Activated effector memory CD4-positive, alpha-beta T cell treated with Interleukin-2 at 50 U/mL for 16 hours (primary cell): ENCODE measurements at places on chromosomes 1 and 21.

DNA sequence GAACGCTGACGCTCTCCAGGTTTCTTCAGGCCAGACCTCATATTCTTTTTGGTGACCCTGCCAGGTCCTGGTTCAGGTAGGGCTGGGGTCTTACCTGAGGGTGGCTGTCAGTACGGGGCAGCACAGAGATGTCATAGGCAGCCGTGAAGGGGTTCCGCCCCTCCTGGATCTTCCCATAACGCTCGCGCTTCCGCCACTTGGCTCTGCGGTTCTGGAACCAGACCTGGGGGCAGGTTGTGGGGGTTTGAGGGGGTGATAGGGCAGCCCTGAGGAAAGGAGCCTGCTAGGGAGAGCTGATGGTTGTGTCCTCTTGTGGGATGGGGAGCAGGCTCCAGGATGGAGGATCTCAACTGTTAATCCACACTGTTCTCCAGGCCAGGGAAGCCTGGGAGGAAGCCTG is 9.1 kb downstream of the ALX3 start:
- DNase-seq, result no peak

- DNase-seq, result no peak
Measured at GRCh38 chr1:40592107-40592803, 60.8 kb downstream of the ZNF684 start.

DNA sequence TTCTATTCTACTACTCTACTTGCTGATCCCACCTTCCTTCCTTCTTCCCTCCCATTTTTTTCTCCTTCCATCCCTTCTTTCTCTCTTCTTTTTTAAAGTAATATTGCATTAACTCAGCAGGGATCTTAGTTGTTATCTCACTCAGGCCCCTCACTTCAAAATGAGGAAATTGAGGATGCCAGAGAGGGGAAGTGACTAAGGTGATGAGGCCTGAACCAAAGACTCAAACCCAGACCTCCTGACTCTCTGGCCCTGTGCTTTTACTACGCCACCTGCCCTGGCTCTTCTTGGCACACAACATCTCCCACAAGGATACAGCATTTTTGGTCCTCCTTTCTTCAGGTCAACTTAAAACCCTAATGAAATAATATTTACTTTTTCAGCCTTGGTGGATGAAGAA is 151.7 kb upstream of the ZNF648 start:
- no peak for DNase-seq

- no peak for DNase-seq
Measured at GRCh38 chr1:44720281-44720680, 10.7 kb downstream of the RNU5D-1 start.

DNA sequence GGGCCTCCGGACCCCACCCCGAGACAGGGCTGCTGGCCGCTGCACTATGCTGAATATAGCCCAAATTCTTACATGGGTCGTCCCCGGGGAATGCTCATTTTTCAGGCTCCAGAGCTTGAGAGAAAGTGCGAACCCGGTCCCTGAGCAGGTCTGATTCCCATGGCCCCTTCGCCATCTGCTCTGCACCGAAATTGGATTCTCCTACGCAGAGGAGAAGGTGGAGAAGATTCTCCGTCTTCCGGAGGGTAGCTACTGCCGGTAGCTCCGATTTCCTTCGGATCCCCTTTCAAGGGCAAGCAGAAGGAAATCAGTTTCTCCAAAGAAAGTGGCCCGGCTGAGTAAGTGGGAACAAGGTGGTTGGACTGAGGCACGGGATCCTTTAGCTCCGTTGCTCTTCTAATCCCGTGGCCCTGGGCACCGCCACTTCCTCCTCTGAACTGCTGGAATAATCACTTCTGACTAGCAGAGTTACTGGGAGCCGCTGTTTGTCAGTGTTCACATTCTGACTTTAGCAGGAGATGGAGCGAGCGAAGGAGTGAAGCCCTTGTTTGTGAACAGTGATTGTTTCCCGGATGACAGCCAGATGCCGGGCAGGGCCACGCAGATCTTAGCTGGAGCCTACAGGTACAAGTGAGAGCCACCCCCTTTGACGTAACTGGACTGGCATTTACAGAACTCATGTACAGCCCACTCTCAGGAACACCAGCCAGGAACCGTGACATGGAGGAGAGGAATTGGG is 1.1 kb upstream of the ZNF496 start:
- no peak for DNase-seq

GRCh38 chr21:32015461-32016139 is 142.8 kb downstream of the HUNK start:
- DNase-seq, result no peak

- no peak for DNase-seq
Measured at GRCh38 chr1:59487335-59488031, 190.6 kb downstream of the FGGY start.

DNA sequence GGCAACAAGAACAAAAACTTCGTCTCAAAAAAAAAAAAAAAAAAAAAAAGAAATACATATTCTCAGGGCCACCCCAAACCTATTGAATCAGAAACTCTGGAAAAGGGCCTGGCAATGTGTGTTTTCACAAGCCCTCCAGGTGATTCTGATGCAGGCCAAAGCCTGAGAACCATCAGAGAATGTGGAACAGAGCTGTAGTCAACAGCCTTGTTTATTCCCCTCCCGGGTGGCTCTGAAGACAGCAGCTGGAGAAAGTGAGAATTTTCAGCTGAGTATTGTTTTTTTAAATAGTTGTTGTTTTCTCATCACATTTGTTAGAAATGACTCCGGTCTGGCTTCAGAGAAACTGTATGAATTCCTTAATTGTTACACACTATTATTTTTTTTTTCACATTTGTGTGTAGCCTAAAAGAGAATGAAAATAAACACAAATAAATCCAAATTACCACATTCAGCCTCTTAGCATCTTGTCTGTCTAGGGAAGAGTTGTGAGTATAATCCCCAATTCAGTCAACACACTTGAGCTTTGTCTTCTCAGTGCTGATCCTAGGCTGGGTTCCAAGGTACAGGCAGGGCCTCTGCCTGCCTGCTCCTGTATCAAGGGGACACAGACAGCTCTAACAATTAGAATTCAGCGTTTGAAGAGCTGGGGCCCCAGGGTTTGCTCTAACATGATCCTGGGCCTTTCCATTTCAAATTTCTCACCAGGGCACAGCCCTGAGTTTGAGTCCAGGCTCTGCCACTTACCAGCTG is 6.6 kb upstream of the AZIN2 start:
- DNase-seq, result no peak

DNA sequence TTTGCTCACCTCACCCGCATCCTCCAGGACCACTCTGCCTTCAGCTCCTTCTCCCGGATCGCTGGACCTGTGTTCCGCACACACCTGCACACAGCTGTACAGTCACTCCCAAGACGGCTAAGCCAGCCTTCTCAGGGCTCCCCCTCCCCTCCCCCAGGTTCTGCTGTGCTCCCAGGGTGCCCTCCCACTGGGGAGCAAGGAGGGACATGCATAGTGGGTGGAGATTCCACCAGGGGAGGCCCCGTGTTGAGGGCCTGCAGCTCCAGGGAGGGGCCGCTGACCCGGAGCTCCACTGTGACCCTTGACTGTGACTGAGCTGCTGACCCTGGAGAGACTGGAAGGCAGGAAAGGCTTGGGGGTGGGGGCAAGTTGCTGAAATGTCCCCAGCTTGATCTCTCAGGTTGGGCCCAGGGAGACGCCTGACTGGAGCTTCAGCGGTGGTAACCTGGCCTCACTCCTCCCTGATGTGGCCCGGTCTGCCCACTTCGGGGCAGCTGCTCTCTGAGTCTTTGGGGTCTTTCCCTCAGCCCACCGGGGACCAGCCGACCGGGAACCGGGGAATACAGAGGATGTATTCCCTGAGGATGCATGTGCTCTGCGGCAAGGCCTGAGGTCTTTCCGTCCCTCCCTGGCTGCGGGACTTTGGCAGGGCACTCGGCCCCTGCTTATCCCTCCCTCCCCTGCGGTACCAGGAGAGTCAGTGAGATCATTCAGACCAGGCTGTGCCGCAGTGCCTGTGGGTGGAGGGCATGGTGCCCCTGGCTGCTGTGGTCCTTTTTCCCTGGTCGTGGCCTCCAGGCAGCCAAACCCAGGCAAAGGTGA is 28.6 kb upstream of the PLCH2 start:
- DNase-seq, result no peak

GRCh38 chr21:28938726-28939125 is 54.0 kb downstream of the LTN1 start:
- DNase-seq, result no peak

GRCh38 chr1:24695202-24695974 is 49.9 kb upstream of the CLIC4 start:
- peak; percentile 3 for DNase-seq

DNA sequence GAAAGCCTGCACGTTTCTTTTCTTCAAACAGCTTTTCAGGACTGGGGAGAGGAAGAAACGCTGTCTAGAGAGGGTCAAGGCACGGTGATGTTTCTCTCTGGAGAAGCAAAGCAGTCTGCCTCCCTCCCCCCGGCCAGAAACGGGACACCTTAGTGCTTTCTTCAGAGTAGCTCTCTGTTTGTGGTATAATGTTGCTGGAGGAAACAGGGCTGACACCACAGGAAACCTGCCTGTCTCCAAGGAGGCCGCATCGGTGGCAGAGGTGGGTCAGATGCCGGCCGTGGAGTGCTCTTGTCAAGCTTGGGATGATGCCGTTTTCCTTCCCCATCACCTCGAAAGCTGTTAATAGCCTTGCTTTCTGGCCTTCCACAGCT is 139.4 kb downstream of the DHRS3 start:
- peak; percentile 19 for DNase-seq

DNA sequence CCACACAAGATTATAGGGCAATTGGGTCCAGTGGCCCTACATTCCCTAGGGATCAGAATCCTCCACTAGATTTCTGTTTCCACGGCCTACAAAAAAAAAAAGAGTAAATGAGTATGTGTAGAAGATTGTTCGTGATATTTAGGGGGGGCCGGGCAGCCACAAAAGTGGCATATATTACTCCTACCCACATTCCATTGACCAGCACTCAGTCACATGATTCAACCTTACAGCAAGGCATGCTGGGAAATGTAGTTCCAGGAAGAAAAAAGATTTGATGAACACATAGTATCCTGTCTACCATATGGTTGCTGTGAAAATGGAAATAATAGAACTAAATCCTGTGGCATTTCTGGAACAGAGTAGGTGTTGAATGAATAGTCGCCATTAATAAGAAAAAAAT is 43.4 kb upstream of the GJB5 start:
- DNase-seq, result no peak

- DNase-seq, result no peak
Measured at GRCh38 chr1:171397851-171398469, 84.0 kb downstream of the FMO4 start.

- no peak for DNase-seq
Measured at GRCh38 chr1:43910343-43910742, 23.3 kb upstream of the ARTN start.

DNA sequence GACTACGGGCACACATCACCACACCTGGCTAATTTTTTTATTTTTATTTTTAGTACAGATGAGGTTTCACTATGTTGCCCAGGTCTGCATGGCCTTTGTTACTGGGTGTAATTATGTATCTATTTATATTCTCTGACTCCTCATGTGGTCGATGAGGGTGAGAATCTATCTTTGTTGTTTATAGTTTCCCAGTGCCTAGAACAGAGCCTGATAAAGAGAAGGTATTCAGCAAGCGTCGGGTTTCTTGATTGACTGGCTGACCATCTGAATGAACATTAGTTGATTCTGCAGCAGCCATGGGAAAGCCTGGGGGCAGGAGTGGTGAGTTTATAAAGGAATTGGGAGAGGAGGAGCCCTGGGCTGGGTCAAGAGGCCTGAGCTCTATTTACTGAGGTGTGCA is 28.5 kb downstream of the SERINC2 start:
- no peak for DNase-seq

DNA sequence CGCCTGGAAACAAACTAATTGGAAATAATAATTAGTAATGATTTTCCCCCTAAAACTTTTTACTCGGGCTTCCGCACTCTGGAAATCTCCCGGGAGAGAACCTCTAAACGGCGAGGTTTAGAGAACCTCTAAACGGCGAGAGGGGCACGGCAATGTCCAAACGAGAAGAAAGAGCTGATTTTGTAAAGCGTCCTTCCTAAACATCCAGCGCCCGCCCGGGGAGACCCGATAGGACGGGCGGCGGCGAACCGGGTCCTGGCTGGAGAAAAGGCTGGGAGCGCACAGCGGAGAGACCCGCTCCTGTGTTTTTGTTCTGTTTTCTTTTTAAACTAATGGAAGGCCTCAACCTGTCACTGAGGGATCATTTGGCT is 1.6 kb downstream of the PAX7 start:
- no peak for DNase-seq

GRCh38 chr21:42031816-42032215 is 21.7 kb upstream of the ZBTB21 start:
- no peak for DNase-seq

- no peak for DNase-seq
Measured at GRCh38 chr21:42098957-42099505, 27.9 kb downstream of the UMODL1 start.

GRCh38 chr1:94205639-94206038 is 31.7 kb downstream of the ARHGAP29 start:
- DNase-seq, result no peak

DNA sequence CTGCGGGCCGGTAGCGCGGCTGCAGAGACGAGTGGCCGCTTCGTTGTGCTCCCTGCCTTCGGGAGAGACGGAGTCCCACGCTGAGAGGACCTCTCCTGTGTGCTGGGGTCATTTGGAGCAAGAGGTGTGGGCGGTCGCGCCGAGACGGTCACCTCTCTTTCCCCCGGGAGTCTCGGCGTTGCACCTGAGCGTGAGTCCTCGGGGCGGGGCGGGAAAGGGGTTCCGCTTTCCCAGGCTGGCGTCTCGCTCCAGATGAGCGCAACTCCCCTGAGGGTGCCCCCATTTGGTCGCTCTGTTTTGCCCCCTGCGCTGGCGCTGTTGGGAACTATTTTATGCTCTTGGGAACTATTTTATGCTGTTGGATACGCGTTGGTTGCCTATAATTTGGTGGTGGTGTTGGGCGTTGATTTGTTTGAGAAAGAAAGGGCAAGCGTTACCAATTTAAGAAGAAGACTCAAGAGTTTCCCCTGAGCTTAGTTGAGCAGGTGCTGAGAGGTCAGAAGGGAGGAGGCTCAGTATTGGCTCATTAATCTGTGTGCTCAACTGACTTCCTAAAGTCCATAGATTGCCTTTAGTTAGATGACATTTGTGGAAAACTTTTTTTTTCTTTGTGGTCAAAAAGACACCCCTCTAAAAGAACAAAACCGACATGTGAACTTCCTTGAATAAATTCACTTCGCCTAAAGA is 683 bp downstream of the LRRC8B start:
- DNase-seq, result peak; percentile 16

GRCh38 chr1:41830726-41831125 is 88.0 kb downstream of the HIVEP3 start:
- no peak for DNase-seq

DNA sequence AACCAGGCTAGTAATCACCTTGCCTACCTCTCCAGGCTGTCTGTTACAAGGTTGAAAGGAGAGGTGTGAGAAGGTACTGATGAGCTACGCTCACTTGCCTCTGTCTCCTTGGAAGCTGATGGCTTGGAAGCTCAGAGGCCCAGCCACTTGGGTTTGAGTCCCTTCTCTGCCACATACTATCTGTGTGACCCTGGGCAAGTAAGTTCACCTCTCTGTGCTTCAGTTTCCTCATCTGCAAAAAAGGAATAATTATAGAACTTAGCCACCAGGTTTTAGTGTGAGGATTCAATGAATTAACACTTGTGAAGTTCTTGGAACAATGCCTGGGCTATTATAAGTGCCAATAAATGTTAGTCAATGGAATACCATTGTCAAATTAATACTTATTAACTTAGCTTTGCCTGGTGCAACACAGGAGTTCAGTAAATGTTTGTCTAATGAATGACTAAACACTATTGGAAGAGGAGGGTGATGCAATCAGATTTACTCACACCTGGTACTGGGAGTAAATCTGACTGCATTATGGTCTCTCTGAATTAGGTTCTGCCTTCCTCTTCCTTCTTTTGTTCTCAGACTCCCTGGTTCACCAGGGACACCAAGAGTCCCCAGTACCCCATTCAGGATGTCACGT is 55.5 kb downstream of the TRABD2B start:
- no peak for DNase-seq
